ENCODE measurements at places on chromosomes 2 and 18.
A peak's percentile ranks its signal among the peaks of the same experiment; 100 is the strongest.

DNA sequence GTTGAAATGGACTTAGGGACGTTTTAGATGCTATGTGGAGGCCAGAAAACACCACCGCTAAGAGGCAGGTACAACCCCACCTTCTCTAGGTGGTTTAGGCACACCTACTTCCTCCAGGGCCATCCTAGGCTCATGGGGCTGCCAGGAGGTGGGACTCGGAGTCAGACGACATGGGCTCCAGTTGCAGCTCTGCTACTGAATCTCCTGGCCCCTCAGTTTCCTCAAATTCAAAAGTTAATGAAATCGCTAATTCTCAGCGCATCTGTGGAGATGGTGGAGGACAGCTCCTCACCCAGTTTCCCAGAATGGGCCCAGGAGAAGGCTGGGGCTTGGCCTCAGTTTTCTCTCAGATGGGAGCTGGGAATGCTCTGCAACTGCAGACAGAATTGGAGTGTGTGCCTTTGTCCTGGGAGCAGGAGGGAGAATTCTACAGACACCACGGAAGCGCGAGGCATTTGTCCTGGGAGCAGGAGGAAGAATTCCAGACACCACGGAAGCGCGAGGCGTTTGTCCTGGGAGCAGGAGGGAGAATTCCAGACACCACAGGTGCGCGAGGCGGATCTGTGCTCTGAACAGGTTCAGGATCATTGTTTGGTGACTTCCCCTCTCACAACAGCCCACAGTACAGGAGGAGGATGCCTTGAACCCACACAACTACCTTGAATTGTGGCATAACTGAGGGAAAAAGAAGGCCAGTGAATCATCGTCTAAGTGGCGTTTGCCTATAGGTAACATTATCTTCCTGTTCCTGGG, 103.7 kb upstream of the PXDN start:
- no peak for DNase-seq

- no peak for DNase-seq
These were observed 923 bp downstream of the AMER3 start for GRCh38 chr2:130756053-130756873.

GRCh38 chr2:215764441-215765048, 248.8 kb downstream of the MREG start:
- no peak for DNase-seq

- no peak for DNase-seq
These were observed 1.8 kb downstream of the CNNM3 start for GRCh38 chr2:96817882-96818281.

- DNase-seq = no peak
These were observed 317.1 kb upstream of the CWC22 start for GRCh38 chr2:180324182-180324581.

- DNase-seq = no peak
These were observed 71.3 kb upstream of the FN1 start for GRCh38 chr2:215507136-215507535.

DNA sequence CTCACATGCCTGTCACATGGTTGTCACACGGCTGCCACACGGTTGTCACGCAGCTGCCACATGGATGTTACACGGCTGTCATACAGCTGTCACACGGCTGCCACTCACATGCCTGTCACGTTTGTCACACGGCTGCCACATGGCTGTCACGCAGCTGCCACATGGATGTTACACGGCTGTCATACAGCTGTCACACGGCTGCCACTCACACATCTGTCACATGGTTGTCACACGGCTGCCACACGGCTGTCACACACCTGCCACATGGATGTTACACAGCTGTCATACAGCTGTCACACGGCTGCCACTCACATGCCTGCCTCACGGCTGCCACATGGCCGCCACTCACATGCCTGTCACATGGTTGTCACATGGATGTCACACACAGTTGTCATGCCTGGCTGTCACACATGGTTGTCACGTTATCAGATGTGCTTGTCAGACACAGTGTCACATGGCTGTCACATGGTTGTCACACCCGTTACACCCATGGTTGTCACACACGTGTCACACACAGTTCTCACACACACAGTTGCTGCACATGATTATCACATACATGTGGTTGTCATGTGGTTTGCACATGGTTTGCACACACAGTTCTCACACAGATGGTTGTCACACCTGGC, 19.4 kb downstream of the KCNG2 start:
- no peak for DNase-seq

DNA sequence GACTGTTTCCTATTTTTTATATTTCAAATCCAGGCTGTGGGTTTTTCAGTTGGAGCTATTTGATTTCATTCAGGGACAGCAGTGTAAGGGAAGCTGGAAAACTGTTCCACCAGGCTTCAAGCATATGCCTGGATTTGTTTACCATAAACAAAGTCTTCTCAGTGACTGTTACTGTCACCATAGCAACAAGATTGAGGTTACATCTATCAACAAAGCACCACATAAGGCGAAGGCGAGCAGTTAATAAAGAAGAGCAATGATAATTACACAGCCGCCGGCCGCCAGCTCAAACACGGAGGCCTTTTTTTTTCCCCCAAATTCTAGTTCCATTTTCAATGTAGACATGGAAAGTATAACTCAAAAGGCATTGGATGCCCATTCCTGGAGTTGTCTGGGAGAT, 553.7 kb upstream of the SYT4 start:
- DNase-seq = no peak

GRCh38 chr2:231674587-231675338, 33.6 kb upstream of the PTMA start:
- DNase-seq = peak; percentile 45

DNA sequence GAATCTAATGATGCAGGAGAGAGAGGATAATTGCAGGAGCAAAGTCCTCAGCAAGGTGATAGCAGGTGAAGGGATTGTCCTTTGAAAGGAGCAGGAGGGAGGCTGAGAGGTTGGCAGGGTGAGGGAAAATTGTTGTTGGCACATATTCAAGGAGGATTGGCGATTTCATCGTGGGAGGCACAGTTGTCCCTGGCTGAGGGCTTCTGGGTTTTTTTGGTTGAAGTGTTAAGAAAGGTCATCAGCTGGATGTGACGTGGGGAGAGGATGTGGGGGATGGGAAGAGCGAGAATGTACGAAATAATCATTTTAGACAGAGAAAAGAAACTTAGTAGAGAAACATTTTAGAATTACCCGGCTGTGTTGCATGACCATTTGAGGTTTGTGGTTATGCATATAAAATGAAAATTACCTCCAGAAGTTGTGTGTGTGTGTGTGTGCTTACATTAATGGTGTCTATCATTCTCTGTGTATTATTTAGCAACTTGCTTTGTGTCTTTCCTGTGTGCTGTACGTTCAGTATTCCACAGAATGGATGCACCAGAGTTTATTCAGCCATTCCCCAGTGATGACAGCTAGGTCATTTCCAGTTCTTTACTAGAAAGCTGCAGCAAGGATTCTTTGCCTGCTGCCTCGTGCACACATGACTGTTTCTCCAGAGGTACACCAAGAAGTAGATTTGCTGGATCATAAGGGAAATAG, 67.6 kb downstream of the SDC1 start:
- no peak for DNase-seq

DNA sequence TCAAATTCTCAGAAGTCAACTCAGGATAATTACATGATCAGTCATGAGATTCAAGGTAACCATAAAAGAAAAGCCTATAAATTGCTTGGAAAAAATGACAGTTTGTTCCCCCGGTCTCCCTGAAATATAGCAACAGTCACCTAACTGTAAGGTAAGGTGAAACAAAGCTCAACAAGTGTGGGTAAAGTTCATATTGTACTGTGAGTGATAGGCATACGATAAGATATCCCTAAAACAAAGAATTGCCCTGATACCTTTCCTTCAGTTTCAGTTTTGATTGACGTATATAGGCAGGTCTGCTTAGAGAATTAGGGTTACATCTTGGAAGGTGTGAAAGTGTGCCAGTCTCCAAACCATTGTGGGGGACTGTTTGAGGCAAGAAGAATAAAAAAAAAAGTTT, 4.0 kb upstream of the CCBE1 start:
- DNase-seq = no peak
